ENCODE measurements at places on chromosomes 5 and 9.

DNA sequence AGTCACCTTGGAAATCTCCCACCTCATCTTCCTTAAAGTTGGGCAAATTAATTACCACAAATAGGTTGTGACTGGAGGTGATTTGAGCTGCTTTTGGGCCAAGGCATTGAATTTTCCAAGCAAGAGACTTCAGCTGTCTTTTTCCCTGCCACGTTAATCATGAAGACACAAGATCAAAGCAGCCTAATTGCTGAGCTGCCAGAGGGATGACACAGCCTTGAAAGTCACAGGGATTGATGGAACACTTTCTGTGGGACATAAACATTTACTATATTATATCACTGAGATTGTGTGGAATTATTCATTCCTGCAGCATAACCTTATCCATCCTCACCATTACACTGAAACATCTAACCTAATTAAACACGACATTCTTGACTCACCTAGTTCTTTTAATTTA, 172.2 kb downstream of the FAM170A start:
- no peak for DNase-seq

GRCh38 chr5:18270635-18271338, 636.5 kb downstream of the TAF11L14 start:
- no peak for DNase-seq

DNA sequence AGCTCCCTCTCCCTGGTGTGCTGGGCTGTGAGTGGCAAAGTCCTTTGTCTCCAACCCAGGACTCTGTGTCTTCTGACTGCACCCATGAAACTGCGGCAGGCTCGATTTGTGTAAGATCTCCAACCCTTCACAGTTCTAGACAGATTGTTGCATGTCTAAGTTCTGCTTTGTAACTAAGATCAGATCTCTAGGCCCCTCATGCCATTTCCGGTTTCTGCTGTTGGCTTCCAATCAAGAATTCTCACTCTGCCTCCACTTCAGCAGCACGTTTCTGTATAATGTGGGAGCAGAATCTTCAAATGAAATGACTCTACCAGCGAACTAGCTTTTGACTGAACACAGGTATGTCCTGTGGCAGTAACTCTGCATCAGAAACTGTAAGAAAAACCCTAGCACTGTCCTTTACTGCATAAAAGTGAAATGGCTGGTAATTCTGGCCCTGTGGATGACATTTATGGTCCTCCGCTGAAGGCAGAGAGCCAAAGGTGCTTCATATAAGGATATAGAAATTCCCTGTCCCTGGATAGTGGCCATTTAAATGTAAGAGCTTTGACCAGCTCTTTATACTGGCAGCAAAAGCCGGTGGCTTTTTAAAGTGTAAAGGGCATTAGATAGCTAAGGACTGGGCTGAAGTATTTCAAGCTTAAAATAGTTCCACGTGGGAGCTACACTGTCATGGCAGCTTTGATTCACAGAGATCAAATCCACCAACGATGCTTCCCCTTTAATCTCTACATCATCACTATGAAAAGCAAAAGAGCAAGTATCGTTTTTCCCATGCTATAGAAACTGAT, 319.0 kb upstream of the CDH6 start:
- no peak for DNase-seq

- no peak for DNase-seq
These were observed 30.1 kb downstream of the B4GALT1 start for GRCh38 chr9:33136721-33137670.

GRCh38 chr5:67808340-67808739, 407.2 kb upstream of the PIK3R1 start:
- no peak for DNase-seq

- DNase-seq = no peak
These were observed 16.0 kb downstream of the GPSM1 start for GRCh38 chr9:136343121-136343883.

DNA sequence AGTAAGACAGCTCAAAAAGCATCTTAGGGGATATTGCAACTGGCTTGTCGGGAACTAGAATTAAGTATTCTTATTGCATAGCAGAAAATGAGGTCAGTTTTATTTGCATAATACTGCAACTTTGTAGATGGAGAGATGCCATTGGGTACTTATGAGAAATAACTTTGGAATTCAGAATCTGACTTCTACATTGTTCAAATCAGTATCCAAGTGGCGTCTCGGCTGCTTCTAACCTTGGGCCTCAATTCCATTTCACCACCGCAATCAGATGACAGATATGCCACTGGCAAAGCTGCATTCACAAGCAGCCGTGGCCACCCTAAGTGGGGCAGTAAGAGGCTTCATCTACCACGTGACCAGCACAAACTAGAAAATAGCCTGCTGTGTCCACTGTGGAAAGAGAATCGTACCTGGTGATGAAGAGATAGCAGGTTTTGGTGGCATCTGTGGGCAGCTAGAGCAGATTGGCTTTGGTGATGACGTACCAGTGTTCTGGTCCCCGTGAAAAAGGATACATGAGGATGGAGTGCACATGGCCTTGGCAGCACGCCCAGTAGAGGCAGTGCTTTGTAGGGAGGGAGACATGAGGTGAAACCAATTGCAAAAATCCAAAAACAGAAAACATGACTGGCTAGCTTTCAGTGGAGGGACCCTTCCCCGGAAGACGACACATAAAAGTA, 116.6 kb downstream of the KLHL3 start:
- DNase-seq = peak; percentile 91

Data from GM04503 (cell line).